ENCODE measurements at places on chromosomes 2 and 18. TPM values are rescaled to one million over a fixed set of nuclear protein-coding genes. Genes with fewer than 3 reads are reported as not detected.

The GAREM1 gene
- polyA plus RNA-seq = 30.8 TPM

The MPV17 gene
- 88.3 TPM for polyA plus RNA-seq

The IL37 gene
- not detected for polyA plus RNA-seq

DNA sequence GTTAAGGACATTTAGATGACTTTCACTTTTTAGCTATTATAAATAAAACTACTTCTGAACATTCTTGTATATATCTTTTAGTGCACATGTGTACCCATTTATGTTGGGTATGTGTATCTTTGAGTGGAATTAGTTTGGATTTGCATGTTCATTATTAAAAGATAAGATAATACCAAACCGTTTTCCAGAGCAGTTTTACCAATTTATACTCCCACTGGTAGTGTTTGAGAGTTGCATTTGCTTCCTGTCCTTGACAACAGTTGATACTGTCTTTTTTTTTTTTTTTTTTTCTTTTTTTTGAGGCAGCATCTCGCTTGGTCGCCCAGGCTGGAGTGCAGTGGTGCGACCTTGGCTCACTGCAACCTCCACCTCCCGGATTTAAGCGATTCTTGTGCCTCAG, 23.3 kb downstream of the SLC30A6 start:
- DNase-seq = no peak

DNA sequence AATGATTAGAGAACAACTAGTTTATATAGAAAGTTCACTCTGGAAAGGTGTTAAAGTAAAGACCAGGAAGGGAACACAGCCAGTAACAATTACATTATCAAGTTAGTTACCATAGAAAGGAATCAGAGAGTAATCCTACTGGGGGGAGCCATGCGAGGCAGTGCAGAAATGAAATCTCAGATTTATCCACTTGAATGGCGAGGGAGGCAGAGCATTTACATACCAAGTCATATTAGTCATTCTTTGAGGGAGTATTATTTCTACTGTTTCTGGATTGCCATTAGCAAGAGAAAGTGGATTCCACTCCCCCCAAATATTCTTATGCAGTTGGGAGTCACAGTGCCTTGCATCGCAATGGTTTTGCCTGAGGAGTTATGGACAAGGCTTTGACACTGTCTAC, 472.7 kb upstream of the TRIB2 start:
- no peak for DNase-seq

GRCh38 chr18:36114738-36115137, 14.4 kb downstream of the SLC39A6 start:
- no peak for DNase-seq

The CDH7 gene
- polyA plus RNA-seq = 9.4 TPM

GRCh38 chr18:48878471-48878870, 72.3 kb downstream of the SMAD7 start:
- no peak for DNase-seq

The ARHGAP15 gene
- 4.5 TPM for polyA plus RNA-seq

DNA sequence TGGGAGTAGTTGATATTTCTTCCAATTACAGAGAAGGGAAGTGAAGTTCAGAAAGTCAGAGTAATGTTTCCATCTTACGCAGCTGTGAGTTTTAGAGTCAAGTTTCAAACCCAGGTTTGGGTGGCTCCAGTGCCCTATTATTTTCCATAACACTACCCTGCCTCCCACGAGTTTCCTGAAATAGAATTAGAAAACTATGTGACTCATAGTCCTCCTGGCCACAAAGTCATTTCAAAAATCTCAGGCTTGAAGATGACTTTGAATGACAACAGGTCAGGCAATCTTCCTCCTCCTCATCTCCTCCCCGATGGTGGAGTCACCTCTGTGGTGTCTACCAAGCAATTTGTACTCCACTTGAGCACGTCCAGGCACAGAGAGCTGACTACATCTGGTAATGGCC, 212.3 kb upstream of the TRIB2 start:
- no peak for DNase-seq

The MREG gene
- 19.9 TPM for polyA plus RNA-seq

GRCh38 chr2:9032121-9032520, 28.6 kb upstream of the MBOAT2 start:
- no peak for DNase-seq

DNA sequence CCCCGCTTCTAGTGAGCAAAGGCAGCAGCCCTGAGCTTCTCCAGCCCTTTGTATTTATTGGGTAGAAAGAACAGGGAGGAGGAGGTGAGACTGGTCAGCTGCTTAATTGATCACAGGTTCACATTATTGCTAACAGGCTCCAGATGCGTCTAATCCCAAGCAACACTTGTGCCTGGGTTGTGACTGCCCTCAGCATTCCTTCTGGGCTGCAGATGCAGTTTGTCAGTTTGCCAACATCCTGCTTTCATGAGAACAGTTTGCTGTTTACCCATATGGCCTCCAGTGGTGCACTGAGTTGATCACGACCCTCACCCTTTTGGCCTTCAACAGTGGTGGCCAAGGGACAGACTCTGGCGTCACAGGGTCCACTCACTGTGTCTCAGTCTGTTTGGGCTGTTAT, 159.5 kb upstream of the ZNF516 start:
- DNase-seq = no peak

GRCh38 chr2:149826471-149827125, 239.0 kb upstream of the MMADHC start:
- DNase-seq = no peak

DNA sequence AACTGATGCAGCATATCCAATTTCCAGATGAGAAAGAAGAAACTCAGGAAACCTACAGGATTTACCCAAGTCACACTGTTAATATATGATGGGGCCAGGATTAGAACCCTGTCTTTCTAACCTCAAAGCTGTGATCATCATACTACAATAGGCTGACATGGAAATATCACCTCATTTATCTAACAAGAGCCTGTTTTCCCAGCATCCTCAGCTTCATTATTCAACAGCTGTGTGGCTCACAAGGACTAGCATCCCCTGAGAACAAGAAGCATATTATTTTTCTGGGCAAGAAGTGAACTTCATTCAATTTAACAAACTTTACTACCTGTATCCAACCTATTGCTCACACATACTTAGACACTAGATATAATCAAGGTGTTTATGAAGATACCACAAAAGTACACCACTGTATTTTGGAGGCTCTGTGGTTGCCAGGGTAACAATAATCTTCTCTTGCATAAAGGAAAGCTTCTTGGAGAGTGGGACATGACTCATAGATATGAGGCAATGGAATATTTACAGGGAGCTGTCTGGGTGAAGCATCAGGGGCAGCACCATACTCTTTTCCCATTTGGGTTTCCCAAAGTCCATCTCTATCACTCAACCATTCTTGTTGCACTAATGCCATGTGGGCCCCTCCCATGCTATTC, 218.2 kb downstream of the RAD51AP2 start:
- DNase-seq = no peak

The ADCYAP1 gene
- polyA plus RNA-seq = 0.18 TPM

The DNAH7 gene
- polyA plus RNA-seq = 14.0 TPM

Measured in renal pelvis (tissue), 12 donors.